ENCODE measurements at places on chromosomes 13 and 19. TPM values are rescaled to one million over a fixed set of nuclear protein-coding genes. Genes with fewer than 3 reads are reported as not detected.

SLC1A5 gene
- 354 TPM for total RNA-seq

DNA sequence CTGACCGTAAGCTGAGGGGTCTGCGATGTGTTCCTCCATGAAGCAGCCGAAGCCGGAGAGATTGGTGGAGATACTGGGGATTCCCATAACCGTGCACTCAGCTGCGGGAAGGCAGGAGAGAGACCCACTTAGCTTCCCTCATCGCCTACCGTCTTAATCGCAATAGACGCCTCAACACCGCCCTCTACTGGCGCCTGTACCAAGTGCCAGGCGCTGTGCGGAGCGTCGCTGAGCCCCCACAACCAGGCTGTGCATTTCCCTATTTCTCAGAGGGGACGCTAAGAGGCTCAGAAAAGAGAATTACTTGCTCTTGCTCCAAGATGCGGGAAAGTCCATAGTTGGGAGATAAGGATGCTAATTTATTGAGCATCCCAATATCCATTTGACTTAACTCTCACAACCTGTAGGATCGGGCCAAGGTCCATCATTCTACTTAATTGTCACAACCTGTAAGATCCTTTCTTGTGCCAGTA, 5.8 kb downstream of the FTL start:
- peak; percentile 94 for DNase-seq

DNA sequence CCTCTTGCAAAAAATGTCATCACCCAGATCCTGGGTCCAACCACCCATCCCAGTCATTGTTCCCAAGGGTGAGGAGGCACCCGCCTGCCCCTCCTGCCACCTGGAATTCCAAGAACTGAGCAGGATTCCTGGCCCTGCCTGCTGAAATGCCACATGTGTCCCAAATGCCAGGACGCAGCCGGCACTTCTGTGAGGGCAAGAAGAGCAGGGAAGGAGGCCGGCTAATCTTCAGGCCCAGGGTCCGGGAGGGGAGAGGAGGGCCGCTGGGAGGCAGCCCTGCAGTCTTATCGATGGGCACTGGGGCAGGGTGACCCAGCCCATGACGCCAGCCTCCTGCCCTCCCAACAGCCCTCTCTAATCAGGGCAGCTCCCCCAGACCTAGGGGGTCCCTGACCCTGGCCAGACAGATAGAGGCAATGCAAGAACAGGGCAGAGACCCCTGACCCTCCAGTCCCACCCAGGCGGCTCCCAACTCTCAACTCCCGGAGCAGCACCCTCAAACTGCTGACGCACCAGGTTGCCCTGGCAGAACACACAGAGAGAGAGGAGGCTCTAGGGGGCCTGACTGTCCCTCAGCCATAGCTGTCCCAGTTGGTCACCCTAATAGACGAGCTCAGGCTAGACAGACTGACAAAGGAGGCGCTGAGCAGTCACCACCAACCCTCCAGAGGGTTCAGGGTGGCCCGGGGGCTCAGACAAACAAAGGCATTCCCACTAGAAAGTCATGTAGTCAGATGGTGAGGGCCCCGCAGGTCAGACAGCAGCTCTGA, 1.5 kb downstream of the MFSD12 start:
- DNase-seq: peak; percentile 87

DNA sequence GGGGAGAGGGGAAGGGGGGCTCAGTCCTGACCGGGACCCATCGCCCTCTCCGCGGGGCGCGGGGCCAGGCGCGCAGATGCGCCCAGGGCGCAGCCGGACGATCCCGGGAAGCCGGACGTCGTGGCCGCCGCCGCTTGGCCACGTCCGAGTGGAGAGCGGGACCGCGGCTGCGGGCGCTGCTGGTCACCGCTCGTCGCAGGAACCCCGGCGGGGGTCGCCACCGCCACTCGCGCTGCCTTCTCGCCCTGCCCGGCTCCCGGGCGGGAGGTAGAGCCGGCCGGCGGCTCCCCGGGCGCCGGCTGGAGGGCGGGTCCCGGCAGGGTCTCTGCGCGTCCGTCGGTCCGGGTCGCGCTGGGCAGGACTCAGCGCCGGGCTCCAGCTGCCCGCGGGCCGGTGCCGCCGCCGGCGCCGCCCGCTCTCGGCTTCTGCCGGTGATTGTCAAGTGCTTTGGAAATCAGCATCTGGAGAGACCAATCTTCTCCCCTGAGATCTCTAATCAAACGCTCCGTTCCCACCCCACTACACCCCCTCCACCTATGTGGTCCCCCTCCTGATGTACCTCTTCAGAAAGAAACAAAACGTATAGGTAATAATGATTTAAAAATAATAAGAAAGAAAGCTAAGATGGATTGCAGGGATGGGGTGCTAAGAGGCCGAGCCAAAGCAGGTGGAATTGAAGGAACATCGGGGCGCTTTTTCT, 464.4 kb downstream of the ITGBL1 start:
- no peak for DNase-seq

ZNF728 gene
- total RNA-seq: under 0.01 TPM

ZNF430 gene
- total RNA-seq: 11.9 TPM

REX1BD gene
- 29.7 TPM for total RNA-seq

- no peak for DNase-seq
These were observed 11.8 kb downstream of the LINGO3 start for GRCh38 chr19:2296141-2296540.

FUT2 gene
- total RNA-seq: not detected

NOVA2 gene
- total RNA-seq: not detected

DNA sequence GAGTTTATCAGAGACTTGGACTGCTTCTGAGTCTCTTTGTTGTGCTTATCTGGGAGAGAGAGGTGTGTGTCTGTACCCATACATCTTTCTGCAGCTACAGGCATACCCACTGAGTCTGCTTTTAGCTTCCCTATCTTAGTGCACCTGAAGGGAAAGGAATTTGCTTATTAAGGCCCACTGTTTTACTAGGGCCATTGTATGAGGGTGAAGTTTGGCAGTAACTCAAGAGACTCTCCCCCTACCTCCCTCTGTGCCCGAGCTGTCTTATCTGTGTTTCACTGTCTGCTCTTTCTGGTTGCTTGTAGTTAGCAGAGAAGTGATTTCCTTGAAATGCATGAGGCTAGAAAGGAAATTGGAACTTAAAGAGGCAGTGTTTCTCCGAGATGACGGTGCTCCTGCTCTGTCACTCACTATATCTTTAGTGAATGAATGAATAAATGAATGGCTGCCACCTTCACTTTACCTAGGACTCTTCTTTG, 678 bp upstream of the CD33 start:
- DNase-seq: no peak

TEX101 gene
- not detected for total RNA-seq

- DNase-seq: peak; percentile 57
These were observed 3.2 kb downstream of the TMEM160 start for GRCh38 chr19:47044946-47045866.

EFNA2 gene
- not detected for total RNA-seq

- DNase-seq: peak; percentile 100
These were observed at the start of gene PTPRS for GRCh38 chr19:5340637-5341447. Gene PTPRS, minus strand, starts transcription at chr19:5340812. Its CDS starts 54,672 bp downstream, at chr19:5286140.

DACH1 gene
- total RNA-seq: not detected

DNA sequence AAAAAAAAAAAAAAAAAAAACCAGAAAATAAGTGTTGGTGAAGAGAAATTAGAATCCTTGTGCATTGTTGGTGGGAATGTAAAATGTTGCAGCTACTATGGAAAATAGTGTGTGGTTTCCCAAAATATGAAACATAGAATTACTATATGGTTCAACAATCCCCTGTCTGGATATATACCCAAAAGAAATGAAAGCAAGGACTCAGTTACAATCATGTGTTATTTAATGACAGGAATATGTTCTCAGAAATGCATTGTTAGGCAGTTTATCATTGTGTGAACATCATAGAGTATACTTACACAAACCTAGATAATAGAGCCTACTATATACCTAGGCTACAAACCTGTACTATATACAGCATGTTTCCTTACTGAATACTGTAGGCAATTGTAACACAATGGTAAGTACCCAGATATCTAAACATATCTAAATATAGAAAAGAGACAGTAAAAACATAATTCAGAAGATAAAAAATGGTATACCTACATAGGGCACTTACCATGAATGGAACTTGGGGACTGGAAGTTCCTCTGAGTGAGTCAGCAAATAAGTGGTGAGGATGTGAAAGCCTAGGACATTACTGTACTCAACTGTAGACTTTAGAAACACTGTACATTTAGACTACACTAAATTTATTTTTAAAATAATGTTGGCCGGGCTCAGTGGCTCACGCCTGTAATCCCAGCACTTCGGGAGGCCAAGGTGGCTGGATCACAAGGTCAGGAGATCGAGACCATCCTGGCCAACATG, 25.7 kb upstream of the SLC7A1 start:
- no peak for DNase-seq

DNA sequence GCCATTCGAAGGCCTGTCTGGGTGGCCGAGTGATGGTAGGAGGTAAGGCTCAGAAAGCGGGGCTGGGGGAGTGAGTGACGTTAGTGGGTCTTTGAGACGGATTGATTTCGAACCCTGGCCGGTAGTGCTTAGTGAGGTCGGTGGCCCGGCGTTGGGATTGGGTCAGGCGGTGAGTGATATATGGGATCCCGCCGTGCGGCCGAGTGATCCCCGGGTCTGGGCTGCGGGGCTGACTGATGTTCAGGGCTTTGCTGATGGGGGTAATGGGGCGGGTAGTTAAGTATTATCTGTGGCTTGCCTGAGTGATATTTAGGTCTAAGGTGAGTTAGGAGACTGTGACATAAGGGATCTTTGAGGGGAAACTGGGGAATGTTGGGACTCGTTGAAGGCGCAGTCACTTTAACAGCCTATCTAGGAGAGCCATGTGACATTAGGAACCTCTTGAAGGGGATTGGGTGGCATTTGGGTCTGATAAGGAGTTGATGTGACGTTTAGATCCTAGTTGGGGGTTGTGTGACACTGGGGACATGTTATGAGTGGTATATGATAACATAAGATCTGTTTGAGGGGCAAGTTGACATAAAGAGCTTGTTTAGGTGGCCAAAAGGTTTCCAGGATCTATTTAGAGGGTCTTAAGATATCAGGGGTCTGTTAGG, 543 bp downstream of the PSMC4 start:
- DNase-seq: peak; percentile 71

DNA sequence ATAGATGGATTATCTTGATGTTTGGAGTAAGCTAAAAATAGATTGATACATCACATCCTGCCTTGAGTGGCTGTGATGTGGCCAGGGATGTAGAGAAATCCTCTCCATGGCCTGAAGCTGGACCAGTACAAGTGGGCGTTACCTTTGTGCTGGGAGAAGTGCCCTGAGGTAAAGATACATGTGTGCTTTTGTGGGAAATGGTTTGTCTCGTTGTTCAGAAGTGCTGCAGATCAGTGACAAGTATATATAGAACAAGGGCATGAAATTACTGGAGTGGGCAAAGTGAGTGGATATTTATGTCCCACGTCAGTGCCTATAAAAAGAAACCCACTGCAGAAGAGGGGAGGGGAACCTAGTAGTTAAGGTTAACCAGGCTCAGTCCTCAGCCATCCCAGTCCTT, 12.2 kb upstream of the ZNF304 start:
- DNase-seq: no peak

DNA sequence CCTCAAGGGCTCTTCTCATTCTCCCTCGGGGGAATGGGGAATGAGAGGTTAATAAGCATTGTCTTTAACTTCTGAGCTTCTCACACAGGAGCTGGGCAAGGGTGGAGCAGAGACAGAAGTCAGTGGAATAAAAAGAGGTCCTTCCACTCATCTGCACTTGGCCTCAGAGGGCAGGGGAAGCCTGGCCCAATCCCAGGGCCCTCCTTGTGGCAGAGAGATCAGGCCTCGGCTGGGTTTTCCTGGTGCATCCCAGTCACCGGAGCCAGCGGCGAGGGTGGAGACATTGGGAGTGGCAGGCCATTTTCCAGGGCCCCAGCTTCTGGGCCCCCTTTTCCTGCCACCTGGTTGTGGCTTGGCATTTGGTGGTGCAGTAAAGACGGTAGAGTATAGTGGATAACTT, 10.6 kb downstream of the CALM3 start:
- DNase-seq: peak; percentile 86

- DNase-seq: no peak
These were observed 62.1 kb downstream of the ARHGEF7 start for GRCh38 chr13:111177081-111177711.

ZNF30 gene
- total RNA-seq: 3.8 TPM

DNA sequence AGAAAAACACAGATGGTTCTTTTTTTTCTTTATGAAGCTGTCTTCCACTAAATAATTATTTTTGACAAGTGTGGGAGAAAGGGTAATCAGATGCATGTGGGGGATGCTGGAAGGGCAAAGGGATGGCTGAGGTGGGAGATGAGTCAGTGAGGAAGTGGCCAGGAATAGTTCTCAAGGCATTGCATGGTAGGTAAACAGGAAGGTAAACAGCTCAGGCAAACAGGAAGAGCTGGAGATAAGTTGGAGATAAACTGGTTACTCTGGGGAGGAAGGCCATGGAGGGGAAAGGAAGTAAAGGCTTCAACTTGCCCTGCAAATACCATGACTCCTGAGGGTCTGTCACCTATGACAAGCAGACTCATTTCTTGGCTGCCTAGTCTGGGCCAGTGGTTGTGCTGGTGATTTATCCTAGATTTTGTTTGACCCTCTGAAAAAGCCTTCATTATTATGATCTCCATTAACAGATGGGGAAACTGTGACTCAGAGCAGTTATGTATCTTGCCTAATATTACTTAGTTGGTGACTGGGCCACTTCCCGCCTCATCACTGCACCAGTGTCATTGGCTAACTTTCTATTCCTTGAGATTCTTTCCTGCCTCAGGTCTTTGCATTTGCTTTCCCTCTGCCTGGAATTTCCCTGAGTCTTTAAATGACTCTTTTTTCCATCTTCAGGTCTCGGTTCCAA, 17.1 kb downstream of the ACTL9 start:
- peak; percentile 5 for DNase-seq

GRCh38 chr13:98313023-98313921, 136.2 kb upstream of the RNF113B start:
- no peak for DNase-seq

TMEM221 gene
- not detected for total RNA-seq

GPR32 gene
- not detected for total RNA-seq

DNA sequence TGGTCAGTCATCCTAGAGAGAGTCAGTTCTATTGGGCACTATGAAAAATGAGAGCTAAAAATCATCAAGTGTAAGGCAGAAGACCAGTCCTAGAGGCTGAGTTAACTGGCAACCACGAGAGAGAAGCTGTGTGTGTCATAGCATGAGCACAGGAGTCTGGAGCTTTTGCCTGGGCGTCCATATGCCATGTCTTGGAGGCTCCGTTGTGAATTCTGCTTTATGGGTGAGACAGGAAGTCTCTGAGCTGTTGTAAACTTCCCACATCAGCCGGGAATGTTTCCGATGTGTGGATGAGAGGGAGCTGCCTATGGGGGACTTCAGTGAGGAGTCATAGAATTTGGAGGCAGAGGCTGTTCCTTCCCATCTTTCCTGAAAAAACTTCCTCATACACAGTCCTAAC, 120.0 kb downstream of the ITGBL1 start:
- no peak for DNase-seq

DNA sequence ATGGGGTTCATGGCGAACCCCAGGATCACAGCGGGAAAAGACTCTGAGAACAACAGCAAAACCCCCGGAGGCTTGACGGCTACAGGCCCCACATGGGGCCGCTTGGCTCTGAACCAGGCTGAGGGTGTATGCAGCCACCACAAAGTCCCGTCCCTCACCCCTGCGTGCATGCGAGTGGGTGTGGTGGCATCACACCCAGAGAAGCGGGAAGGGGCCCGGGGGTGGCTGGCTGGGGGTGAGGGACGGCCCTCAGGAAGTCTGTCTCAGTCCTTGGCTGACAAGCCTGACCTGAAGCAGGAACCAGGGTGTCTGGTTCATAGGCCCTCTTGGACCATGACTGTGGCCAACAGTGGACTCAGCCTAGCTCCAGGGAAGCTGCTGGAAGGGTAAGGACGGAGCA, 34.2 kb downstream of the CEBPG start:
- peak; percentile 84 for DNase-seq
